ENCODE measurements at places on chromosomes 4 and X.

- DNase-seq: no peak
These were observed 19.4 kb downstream of the BMP3 start for GRCh38 chr4:81049907-81050306.

GRCh38 chr4:183289688-183290087 is 30.4 kb downstream of the CLDN22 start:
- DNase-seq: peak; percentile 74

DNA sequence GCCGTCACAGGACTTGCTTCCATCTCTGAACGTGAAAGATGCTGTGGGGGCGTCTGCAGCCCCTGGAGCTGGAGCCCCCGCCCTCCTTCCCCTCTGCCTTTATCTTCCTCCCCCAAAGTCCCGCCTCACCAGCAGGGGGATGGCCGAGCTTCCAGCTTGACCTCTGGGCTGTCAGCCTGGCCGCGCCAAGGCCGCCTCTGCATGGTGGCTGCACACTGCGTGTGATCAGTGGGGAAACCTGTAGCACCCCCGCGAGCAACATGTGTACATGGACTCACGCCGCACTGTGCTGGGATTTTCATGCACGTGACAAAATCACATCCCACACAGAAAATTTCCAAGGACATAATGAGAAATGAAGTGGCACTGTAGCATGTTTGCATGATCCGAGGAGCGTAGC is 26.5 kb upstream of the PSAPL1 start:
- DNase-seq: peak; percentile 72

DNA sequence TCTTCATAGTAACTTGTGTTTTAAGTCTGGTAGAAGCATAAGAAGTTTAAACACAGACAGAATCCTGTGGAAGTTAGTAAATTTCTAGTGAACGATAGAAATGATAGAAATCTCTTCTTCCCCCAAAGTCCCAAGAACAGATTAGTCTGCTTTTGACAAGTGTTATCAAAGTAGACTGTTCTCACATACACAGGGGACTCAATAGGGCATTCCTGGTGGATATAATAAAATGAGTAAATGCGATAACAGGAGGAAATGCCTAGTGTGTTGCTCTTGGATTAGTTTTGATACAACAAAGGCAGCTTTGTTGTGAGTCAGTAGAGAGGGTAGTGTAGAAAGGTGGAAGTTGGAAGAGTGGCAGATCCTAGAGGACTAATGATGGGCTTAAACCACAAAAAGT is 43.5 kb downstream of the CLCN3 start:
- no peak for DNase-seq

All from endodermal cell (in vitro differentiated cells).